ENCODE measurements at places on chromosomes 1 and 21.

DNA sequence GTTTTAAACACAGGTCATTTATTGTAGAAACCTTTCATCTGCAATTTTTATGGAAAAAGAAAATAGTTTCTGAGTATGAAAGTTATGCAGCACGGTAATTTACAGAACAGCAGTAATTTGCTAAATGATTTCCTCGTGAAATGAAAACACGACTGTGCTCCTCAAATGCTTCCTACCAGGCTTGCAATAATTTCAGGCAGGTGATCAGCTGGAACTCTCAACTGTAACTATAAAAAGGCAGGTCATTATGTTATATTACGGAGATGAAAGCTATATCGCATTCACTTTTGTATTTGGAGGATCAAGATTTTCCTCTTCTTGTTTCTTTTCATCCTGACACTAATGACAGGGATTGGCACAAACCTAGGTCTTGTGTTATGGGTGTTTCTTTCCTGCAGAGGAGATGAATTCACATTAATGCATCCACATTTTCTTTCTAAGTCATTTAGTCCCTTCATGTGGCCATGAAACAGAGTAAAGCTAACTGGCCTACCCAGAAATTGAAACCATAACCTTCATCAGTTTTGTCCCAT, 57.4 kb downstream of the SAMSN1 start:
- DNase-seq: no peak

DNA sequence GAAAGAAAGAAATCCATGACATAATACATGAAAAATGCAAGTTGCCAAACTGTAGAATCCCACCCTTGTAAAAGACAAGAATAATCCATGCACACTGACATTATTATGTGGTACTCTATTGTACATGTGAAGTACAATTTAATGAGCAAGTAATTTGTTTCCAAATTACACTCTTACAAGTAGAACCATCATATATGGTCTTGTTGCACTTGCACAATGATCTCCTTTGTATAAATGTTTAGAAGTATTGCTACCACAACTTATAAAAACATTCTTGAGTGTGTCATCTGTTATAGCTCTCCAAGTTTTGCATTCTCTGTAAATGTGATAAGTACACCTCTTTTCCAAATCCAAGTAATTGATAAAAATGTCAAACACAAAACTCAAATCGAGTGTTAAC, 29.1 kb upstream of the ZNF281 start:
- DNase-seq: no peak

DNA sequence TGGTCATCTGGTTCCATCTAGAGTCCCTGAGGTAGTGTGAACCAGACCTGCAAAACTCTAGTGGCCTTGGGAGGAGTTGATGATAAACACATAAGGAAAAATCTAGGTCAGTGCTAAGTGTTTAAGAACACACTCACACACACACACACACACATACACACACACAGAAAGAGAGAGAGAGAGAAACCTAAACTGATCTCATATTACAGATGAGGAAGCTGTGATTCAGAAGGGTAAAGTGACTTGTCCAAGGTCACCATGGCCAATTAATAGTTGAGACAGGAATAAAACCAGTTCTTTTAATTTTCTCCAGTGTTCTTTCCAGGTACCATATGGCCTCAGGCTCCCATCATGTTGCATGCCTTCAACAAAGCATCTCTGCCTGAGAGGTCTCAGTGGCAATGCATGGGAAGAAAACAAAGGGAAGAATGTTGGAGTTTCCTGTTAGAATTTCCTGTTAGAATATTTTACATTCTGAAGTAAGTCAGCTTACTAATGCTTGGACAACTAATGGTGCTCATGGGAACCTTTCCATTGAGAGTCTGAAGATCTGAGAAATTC, 77.3 kb upstream of the TSPAN2 start:
- no peak for DNase-seq

- no peak for DNase-seq
These were observed 35.7 kb upstream of the ARHGAP29 start for GRCh38 chr1:94273111-94273510.

DNA sequence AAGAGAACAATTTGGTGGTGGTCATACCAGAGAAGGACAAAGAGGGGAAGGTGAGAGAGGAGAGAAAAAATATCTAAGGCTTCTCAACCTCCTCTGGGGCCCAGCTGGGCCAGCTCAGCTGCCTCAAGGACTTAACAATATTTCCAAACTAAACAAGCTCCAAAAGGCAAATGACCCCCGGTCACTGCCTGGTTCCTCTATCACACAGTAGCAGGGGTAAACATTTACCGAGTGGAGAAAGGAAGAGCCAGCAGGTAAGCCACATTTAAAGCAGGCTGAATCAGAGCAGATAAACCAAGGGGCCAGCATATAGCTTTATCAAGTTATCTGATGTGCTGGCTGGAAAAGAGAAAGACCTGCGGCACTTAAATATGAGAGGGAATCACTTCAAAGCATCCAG, 102.1 kb downstream of the KCND3 start:
- no peak for DNase-seq

DNA sequence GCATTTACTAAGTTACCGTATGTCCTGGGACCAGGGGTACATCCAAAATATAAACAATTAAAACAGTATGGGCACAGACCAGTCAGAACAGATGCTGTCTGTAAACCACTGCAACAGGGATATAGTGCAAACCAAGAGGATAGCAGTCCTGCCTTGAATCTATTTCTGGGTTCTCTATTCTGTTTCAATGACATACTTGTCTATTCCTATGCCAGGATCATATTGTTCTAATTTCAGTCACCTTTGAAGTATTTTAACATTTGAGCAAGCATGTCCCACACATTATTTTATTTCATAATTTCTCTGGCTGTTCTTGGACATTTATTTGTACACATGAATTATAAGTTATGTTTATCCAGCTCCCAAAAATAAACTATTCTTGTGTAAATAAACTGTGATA, 28.2 kb upstream of the SYDE2 start:
- no peak for DNase-seq

DNA sequence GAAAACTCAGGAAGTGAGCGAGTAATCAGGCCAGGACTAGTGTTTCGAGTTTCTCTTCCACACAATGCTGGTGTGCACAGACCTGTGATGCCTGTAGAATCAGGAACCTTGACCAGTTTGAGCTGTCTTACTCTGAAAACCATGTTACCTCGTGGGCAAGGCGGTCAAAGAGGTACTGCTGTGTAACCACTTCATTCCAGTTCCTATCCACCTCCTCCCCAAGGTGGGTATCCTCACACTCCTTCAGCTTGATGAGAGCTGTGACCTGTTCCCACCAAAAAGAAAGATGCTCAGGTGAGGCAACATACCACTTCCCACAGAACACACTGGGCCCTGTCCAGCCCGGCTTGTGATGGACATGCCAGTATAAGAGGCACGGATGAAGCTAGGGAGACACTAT, 88.1 kb downstream of the NRDC start:
- no peak for DNase-seq

DNA sequence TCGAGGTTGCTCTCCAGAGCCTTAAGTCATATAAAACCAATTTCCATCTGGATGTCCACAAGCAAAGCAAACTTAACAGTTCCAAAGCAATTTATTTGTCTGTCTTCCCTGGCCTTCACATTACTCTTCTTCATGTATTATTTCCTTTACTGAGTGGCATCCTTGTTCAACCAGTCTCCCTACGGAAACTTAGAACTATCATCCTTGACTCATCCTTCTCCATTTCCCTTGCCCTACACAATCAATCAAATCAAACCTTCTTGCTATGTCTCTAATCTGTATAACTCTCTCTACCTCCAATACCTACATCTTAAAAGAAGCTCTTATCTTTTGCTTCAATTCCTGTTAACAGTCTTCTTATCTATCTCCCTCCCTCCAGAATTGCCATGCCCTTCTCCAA, 25.4 kb downstream of the EGLN1 start:
- DNase-seq: no peak

- DNase-seq: no peak
These were observed 164.8 kb downstream of the PLPPR5 start for GRCh38 chr1:98839840-98840239.

GRCh38 chr1:101943237-101943636, 53.5 kb downstream of the OLFM3 start:
- DNase-seq: no peak

DNA sequence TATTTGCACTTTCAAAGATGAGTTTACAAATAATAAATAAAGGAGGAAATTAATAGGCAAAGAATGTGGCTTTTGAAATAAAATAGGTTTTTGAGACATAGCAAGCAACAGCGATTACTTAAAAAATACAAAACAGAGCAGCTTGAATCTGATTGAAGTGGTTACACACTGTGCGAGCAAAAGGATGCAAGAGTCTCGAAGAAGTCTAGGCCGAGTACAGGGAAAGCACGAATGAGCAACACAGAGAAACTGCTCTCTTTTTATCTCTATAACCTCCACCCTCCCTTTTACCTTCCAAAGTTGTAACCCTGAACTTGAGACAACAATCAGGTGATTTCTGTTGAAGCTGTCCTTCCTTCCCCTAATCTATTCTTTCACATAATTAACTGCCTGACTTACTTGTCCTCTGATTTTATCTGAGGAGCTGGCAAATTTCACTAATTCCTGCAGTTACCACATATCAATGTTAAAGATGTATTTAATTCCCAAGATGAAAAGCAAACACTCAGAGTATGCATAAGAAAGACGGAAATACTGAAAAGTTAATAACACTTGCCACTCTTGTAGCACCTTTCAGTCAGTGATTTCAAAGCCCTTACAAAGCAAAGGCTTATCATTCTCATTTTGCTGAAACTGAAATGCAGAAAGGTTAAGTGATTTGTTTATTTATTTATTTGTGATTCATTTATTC, 1030.1 kb downstream of the ADGRL2 start:
- no peak for DNase-seq

GRCh38 chr1:110585481-110585880, 20.7 kb downstream of the KCNA2 start:
- DNase-seq: no peak

DNA sequence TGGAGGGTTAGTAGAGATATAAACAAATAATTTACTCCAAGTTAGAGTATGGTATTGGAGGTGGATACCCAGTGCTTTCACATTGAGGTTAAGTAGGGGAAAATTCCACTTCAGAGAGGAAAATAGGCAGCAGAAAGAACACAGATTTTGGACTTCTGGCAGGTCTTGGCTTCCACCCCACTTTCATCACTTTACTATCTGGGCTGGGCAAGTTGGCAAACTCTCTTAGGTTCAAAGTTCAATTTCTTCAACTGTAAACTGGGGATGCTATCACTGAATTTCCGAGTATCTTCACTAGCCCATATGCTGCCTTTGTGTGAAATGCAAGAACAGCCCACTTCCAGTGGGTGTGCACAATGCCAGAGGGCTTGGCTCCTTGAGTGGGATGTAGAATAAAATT, 214.9 kb downstream of the GABPA start:
- DNase-seq: no peak

DNA sequence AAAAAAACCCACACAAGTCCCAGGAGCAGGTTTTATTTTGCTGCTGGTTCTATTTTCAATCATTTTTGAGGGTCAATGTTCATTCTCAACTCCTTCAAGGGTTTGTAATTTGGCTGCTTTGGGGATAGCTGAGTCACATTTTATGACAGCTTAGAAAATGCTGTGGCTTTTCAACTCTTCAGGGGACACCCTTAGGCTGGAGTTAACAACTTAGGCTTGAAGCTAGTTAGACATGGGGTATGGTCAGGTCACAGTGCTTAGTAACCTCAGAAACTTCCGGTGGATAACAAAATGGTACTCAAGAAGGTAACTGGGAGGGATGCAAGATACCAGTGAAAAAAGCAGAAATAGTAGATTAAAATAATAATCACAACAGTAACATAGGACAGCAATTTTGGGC, 308.8 kb downstream of the HHIPL2 start:
- DNase-seq: no peak

DNA sequence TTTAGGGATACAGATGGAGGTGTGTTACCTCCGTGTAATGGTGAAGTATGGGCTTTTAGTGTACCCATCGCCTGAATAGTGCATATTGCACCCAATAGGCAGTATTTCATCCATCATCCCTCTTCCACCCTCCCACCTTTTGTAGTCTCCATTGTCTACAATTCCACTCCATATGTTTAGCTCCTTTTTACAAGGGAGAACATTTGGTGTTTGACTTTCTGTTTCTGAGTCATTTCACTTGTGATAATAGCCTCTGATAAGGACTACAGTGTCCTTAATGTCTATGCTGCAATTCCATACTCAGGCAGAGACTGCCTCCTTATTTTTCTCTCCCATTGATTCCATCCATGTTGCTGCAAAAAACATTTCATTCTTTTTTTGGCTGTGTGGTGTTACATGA, 48.7 kb downstream of the OVGP1 start:
- no peak for DNase-seq

DNA sequence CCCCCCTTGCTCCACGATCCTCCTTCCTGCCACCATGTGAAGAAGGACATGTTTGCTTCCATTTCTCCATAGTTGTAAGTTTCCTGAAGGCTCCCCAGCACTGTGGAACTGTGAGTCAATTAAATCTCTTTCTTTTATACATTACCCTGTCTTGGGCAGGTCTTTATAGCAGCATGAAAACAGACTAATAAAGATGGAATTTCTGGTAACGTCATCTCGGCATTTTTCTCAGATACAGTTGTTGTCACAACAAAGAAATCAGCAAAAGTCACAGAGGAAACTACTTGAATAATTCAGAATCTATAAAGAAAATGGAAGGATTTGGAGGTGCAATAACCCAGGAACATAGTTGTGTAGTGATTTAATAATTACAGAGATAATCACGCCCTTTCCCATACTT, 4.4 kb downstream of the APCS start:
- no peak for DNase-seq

GRCh38 chr21:36858320-36858957, 108.0 kb downstream of the HLCS start:
- no peak for DNase-seq

DNA sequence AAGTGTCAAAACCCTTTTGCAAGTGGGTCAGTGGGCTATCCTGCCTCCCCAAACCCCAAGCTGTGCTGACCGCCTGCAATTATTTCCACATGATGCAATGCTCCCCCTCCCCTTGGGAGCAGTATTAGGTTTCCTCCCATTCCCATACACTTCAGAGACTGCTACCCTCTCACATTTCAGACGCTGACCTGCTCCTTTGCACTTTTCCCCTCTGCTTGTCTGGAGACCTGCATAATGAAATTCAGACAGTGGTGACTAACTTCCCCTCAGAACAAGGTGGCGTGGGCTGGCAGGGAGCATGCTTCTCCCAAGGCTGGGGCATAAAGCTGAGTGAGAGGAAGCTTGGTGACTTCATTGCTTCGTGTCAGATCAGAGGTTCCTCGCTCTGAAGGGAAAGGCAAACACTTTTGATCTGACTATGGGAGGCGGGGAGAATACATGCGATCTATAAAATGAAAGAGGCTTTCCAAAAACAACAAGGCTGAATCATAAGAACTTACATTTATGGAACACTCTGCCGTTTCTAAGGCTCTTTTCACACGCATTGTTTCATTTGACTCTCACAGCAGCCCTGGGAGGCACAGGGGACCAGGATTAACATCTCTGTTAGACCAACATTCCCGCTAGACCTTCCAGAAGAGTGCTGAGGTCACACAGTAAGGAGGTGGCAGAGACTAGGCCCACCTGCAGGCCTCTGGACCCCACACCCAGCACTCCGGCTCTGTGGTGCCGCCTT, 27.5 kb upstream of the ROR1 start:
- DNase-seq: peak; percentile 37

Data from H7 (cell line).